Bone marrow (tissue), 2 donors: ENCODE measurements at places on chromosomes 13 and 19.

DNA sequence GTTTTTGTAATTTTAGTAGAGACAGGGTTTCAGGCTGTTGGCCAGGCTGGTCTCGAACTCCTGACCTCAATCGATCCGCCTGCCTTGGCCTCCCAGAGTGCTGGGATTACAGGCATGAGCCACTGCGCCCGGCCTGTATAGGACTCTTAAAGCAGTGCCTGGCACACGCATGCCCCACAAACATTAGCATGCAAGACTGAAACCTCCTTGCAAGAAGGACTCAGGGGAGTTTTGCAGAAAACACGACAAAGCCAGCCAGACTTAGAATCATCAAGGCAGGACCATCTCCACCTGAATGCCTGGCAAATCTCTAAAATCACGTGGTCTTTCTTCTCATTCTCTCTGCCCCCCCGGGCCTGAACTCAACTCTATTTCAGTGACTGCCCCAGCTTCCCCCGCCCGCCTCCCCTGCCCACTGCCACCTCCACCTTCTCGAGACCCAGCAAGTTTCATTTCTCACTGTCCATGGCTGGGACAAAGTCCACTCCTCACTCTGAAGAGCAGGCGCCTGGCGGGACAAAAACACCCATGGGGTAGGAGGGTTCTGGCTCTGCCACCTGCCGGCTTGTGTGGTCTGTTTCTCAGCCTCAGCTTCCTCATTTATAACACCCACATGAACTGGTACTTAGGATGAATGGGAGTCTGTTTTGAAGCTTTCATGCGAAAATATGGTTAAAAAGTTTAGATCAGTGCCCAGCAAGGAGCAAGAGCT is 2.4 kb downstream of the TICAM1 start:
- DNase-seq, result peak; percentile 42

- DNase-seq, result no peak
These were observed 134.5 kb downstream of the IRS2 start for GRCh38 chr13:109651854-109652253.

DNA sequence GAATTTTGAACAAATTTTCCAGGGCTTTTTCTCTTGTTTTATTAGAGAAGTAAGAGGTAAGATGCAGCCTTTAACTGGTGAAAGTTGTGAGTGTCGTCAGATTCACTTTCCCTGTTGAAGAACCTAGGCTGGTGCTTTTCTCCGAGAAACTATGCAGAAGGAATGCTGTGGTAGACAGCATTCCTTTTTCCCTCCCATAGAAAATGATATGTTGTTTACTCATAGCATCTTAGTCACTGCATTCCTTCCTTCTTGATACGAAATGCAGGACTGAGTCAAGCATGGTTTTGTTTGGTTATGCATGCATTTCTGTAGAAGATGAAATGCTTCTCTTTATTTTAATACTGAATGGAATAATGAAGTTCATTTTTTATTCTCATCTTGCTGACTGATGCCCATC is 3.4 kb downstream of the ITGBL1 start:
- no peak for DNase-seq

- no peak for DNase-seq
These were observed 416.5 kb downstream of the FGF14 start for GRCh38 chr13:101985321-101985720.

DNA sequence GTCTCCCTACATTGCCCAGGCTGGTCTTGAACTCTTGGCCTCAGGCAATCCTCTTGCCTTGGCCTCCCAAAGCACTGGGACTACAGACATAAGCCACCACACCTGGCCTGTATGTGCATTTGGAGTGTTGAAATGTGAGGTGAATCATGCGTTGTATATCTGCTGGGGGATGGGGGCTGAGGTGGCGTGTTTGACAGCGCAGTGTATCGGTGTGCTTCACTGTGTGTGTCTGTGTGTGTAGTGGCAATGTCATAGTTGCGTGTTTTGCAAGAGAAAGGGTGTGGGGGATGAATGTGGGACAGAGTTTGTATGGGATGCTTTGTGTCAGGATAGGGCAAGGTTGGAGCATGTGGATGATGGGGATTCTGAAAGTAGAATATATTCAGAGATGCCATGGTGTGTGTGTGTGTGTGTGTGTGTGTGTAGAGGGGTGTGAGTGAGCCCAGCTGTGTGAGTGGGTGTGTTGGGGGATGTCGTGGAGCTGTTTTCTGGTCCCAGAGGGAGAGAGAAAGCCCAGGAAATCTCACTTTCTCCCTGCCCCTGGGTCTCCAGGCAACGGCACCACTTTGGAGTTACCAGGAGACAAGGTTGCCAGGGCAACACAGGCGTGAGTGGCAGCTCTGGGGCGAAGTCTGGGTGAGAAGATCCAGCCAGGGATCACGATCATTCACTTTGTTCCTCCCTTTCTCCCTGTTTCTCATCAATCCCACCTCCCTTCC is 1.1 kb upstream of the SWSAP1 start:
- no peak for DNase-seq

GRCh38 chr13:44307844-44308243 is 65.8 kb upstream of the SERP2 start:
- DNase-seq, result no peak

DNA sequence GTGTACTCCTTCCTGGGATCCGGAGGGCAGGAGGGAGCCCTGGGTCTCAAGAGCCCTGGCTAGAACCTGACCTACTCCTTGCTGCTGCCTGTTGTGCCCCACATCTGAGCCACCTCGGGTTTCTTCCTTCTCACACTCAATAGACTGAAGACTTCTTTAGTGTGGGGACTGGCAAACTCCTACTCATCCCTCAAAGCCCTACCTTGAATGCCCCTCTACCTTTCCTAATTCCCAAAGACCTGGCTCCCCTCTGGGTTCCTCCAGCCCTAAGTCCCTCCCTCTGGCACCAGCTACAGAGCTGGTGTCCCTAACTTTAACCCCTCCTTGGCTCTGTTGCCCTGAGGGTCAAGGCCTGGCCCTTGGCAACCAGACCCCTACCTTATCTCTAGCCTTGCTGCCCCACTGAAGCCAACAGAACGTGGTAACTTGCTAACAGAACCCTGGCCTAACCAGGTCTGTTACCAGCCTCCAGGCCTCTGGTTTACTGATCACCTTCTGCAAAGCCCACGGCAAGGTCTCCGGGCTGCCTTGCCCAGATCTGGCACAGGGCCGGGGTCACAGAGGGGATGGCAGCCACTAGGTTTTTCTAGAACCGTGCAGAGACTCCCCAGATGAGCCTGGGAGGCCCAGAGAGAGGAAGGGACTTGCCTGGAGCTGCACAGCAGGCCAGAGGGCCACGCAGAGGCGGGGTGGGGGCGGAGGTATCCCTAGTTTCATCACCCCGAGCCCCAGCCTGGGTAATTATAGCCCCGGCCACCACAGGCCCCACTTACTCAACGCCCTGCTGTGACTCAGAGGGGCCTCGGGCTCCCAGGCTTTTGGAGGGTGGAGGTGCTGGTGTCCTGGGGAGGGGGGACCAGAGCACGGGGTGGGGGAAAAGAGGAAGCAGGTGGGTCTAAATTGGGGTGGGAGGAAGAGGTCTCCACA is 15.3 kb downstream of the ZBTB7A start:
- no peak for DNase-seq

- DNase-seq, result no peak
These were observed 536 bp upstream of the AKAP8 start for GRCh38 chr19:15379999-15380647.

- DNase-seq, result no peak
These were observed 411.6 kb upstream of the SLITRK5 start for GRCh38 chr13:87259479-87260083.

- peak; percentile 44 for DNase-seq
These were observed 111.2 kb downstream of the KCNRG start for GRCh38 chr13:50126263-50126992.

GRCh38 chr13:30002577-30002976 is 152.2 kb upstream of the UBL3 start:
- no peak for DNase-seq

DNA sequence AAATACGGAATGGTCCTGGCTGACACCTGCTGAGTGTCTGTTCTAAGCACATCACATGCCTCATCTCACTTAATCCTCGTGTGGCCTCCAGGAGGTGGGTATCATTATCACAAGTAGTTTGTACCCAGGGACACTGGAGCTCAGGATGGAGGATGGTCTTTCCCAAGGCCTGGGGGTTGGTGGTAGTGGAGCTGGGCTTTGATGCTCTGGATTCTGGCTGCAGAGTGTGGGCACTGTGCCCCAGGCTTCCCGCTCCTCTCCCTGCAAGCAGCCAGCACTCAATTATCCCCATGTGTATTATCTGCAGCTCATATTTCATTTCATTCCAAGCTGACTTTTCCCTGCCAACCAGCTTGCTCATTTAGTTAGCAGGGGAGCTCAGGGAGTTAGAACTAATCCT is 52.1 kb downstream of the SIAH3 start:
- no peak for DNase-seq

- no peak for DNase-seq
These were observed 21.2 kb upstream of the SCEL start for GRCh38 chr13:77514336-77514726.

GRCh38 chr19:39582891-39583625 is 19.3 kb upstream of the LGALS13 start:
- no peak for DNase-seq

GRCh38 chr13:113647351-113648215 is 10.4 kb downstream of the ATP4B start:
- DNase-seq, result no peak

- DNase-seq, result no peak
These were observed 67.4 kb downstream of the EPS15L1 start for GRCh38 chr19:16404396-16404795.

DNA sequence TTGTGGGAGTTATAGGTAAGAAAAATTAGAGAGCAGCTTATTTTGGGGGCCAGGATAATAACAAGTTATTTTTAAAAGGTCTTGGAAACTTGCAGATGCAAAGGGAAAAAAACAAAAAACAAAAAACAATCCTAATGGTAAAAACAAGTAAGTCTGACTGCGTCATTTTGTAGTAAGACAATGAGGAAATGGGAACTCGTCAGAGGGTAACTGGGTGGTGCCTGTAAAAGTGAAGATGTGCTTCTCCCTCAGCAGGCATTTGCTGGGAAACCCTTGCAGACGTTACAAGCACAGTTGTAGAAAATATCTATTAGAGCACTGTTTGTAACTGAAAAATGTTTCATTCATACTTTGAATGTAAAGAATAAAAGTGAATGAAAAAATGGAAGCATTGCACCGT is 2.2 kb upstream of the TNFSF13B start:
- no peak for DNase-seq

DNA sequence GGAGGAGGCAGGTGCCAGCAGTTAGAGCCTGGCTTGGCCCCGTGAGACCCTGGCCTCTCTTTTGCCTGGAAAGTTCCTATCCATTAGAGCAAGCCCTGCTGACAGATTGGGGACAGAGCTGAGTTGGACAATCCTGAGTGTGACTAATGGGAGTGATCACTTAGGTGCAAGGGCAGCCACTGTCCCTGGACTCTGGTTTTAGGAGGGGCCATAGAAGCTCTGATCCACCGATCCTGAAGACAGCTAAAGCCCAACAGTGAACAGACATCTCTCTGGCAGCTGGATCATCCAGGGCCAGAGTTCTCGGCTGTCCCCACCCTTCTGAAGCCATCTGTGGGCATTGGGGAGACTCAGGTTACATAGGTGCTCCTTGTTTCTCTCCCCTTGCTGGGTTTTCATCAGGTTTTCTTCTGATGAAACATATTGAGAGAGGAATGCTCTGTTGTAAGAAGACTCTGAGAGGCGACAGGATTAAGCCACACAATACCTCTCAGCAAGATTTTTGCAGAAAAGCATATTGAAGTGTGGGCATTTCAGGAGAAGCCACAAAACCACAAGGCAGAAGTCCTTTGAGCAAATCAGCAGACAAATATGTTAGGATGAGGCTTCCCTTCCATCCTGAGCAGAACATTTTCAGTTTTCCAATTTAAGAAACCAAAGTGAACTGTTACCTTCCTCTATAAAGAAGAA is 288.0 kb upstream of the MAB21L1 start:
- DNase-seq, result no peak

DNA sequence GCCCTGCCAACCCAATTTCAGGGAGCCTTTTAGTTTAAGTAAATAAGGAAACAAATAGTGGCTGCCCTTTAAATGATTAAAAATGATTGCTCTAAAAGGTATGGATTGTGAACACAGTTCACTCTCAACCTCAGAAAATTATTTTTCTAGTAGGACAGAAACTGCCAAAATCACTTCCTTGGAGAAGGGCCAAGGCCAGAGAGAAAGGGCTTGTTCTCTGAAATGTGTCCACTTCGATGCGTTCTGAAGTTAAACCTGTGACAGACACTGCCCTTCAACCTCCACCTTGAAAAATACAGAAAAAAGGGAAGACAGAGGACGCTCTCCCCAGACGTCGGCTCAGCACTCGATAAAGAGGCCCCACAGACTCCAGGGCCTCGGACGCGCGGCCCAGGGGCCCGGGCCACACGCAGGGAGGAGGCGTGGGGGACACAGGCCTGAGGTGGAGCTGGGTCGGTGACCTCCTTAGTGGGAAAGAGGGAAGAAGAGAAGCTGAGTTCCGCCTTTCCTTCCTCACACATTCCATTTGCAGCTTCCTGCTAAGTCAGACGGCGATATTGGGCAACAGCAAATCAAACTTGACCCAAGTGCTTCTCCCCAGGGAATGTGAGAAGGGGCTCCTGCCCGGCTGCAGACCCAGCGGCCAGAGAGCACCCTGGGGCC is 63.6 kb downstream of the RASA3 start:
- no peak for DNase-seq

DNA sequence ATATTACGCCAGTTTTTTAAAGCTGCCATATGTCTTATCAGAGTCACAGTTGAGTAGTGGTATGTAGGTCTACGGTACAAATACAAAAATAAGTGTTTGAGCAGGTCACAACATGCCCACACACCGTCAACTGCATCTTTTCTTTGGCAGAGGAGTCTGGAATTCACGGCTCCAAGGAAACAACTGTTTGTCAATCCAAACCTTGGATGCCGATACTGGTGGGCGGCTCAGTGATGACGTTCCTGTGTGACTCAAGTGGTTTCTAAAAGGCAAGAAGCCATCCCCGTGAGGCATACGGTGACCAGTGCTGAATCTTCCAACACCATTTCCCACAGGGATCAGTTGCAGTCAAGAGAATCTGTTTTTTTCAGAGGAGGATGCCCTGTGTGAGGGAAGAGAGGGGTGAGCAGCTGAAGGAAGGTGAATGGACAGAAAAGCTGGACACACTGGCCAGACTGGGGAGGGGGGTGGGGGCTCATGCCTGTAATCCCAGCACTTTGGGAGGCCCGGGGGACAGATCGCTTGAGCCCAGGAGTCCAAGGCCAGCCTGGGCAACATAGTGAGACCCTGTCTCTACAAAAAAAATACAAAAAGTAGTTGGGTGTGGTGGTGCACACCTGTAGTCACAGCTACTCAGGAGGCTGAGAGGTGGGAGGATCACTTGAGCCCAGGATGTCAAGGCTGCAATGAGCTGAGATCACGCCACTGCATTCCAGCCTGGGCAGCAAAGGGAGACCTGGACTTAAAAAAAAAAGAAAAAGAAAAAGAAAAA is 22.8 kb upstream of the CEBPG start:
- DNase-seq, result no peak

GRCh38 chr13:34696296-34696695 is 245.8 kb upstream of the NBEA start:
- DNase-seq, result no peak

DNA sequence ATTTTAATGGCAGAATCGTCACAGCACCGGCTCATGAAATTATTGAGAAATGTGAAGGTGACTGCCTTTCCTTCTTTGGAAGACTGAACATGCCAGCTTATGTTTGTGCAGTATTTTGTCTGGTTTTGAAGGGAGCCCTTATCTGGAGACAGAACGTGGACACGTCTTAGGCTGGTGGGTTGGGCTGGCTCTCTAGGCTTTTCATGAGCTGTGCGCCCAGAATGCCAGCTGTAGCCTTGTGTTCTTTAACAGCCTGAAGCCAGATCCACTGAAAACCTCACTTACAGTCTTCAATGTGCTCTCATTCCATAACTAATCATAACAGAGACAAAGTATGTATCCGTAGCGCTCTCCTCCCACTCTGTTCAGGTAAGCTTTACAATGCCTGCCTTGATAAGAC is 184.4 kb upstream of the HTR2A start:
- no peak for DNase-seq
